ENCODE measurements at places on chromosomes 1 and 21.

GRCh38 chr1:157348538-157349480, 203.5 kb downstream of the FCRL5 start:
- no peak for DNase-seq

- DNase-seq = no peak
Observed at GRCh38 chr1:172266528-172267174, 153.8 kb upstream of the C1orf105 start.

DNA sequence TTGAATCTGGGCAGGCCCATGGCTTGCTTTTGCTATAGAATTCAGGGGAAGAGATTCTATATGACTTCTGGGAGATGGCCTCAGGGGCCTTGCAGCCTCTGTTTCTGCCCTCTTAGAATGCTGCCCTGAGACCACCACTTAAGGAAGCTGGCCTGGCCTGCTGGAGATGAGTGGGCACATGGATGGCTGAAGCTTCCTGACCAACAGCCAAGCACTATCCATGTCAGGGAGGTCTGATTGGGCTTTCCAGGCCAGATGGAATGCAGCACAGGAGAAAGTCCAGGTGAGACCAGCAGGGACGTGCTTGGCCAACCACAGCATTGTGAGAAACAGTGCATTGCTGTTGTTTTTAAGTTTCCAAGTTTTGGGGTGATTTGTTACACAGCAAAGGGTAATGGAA, 308.1 kb downstream of the PTPRU start:
- DNase-seq = no peak

DNA sequence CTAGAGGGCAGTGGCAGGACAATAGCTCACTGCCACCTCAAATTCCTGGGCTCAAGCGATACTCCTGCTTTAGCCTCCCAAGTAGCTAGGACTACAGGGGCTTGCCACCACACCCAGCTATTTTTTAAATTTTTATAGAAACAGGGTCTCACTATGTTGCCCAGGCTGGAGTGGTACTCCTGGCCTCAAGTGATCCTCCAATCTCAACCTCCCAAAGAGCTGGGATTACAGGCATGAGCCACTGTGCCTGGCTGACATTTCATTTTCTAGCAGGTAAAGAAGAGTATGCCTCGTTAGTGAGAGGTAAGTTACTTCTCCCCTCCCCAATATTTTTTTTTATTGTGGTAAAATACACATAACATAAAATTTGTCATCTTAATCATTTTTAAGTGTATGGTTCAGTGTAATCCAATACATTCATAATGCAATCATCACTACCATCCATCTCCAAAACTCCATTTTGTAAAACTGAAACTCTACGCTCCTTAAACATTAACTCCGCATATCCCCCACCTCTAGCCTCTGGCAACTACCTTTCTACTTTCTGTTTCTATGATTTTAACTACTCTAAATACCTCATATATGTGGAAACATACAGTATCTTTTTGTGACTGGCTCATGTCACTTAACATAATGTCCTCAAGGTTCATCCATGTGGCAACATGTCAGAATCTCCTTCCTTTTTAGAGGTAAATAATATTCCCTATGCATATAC, 22.4 kb downstream of the ZZZ3 start:
- DNase-seq = no peak

DNA sequence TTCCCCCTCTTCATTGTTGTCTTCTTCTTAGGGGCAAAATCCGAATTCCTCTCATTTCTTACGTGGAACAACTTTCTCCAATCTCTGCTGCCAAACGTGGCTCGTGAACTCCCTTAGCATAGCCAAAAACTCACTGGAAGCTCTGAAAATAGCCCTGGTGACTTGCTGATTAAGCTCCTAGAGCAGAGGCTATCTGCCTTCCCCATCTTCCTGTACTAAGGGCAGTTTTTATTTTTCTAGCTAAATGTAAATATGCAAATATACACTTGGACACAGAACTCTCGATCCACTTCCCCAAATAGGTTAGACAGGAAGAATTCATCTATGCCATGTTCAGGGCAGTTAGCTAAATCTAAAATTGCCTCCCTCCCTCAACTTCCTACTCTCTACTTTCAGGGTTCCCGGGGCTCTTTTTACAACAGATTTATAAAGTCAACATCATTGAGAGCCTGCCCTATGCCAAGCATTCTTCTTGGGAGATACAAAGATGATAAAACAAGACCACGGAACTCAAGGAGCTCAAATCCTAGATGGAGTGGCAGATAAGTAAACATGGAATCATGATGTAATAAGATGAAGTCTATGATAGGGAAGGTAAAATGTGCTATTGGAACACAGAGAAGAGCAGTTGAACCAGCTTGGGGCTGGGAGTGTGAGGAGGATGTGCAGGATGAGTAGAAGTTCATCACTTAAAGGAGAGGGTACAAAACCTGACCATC, 59.4 kb upstream of the FMOD start:
- no peak for DNase-seq

DNA sequence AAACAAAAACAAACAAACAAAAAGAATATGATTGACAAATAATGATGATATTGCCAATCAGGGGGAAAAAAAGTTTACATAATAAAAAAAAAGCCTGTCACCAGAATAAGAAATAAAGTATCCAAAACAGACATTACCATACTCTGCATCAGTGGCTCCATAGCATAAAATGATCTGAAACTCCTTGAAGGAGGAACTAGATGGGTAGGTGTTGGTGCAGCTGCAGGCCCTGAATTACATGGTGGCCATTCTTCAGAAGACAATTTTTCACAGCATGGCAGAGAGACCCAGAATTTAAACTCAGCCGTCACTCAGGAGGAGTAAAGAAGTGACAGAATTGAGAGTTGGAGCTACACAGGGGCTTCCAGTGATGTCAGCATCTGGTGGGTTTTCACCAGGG, 60.2 kb downstream of the GLUL start:
- DNase-seq = no peak

GRCh38 chr1:28122183-28122582, 33.8 kb upstream of the EYA3 start:
- DNase-seq = no peak

DNA sequence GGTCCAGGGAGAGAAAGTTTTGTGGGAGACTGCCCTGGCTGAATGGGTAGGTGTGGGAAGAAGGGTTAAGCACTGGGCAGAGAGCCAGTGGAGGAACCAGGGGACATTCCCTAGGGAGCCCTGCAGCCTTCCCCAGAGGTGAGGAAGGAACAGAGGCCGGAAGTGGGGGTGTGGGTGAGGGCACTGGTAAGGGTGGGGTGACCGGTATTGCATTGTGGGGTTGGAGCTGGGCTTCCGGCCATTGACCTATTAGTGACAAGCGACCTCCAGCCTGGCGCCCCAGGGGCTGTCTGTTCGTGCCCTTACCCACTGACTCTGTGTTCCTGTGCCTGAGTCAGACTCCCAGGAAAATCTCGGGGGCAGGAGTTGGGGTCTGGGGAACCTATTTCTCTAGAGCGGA, 3.5 kb upstream of the TSPAN1 start:
- DNase-seq = no peak

- DNase-seq = no peak
Observed at GRCh38 chr1:241447031-241447644, 72.4 kb downstream of the FH start.

DNA sequence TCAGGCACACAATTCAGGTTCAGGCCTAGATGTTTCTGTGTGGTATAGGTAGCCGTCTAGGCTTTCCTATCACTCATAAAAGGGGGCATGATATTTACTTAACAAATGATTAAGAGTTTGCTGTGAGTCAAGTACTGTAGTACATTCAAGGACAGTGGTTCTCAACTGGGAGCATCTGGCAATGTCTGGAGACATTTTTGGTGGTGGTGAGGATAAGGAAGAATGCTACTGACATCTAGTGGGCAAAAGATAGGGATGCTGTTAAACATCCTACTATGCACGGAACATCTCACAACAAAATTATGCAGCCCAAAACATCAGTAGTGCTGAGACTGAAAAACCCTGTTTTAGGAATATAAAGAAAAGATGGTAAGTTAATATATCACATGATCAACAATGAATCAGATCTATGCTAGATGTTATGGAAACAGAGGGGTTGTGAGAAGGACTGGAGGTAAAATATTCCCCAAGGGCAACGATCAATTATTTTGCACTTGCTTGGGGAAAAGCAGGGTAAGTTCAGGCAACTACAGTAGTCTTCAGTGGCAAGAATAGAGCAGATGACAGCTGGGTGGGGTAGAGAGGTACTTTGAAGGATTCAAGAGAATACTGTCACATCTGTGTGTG, 4.9 kb downstream of the DNTTIP2 start:
- DNase-seq = no peak

DNA sequence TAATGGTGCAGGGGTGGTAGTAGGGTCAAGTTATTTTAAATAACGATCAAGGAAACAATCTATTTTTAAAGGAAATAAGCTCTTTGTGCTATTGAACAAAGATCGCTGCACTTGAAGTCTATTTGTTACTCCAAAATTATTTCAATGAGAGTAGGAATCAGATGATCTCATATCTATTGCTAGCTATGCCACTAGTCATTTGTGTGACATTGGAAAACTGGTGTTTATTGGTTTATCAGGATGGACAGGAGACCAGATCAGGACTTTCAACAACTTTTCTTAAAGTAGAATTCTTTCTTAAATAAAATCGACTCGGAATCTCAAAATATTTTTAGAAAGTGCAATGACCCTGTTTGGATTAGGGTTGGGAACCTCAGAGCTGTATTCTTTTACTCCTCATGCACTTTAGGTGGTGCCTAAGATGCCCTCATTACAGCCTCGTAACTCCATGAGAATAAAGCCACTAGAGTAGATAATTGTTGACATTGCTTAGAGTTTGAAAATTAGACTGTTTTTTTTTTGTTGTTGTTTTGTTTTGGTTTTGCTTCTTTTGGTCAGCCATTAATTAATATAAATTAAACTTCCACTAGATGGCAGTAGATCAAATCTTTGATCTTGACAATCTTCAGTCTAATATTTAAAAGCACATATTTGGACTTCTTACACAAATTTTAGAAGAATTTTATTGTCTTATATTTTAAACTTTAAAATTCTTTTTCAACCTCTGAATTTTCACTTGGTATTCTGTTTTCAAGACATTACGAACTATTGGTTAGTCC, 352.4 kb downstream of the USP25 start:
- DNase-seq = no peak

GRCh38 chr1:54812801-54813484, 11.8 kb upstream of the TTC22 start:
- DNase-seq = no peak

GRCh38 chr1:196896355-196896754, 8.5 kb downstream of the CFHR4 start:
- no peak for DNase-seq

GRCh38 chr21:26117324-26117971, 53.1 kb downstream of the APP start:
- DNase-seq = no peak

DNA sequence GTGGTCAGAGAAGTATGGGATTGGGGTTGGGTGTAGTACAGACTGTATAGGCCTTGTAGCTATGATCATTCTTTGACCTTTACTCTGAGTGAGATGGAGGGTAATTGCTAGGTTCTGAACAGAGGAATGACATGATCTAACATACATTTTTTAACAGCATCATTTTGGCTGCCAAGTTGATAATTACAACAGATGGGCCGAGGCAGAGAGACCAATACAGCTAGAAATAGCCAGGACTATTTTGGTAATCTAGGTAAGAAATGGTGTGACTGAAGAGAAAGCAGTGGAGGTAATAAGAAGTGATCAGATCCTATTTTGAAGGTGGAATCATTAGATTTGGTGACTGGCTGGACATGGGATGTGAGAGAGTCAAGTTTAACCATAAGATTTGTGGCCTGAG, 43.5 kb downstream of the RPAP2 start:
- DNase-seq = no peak

GRCh38 chr1:225651376-225651871, 1.5 kb downstream of the ENAH start:
- no peak for DNase-seq

DNA sequence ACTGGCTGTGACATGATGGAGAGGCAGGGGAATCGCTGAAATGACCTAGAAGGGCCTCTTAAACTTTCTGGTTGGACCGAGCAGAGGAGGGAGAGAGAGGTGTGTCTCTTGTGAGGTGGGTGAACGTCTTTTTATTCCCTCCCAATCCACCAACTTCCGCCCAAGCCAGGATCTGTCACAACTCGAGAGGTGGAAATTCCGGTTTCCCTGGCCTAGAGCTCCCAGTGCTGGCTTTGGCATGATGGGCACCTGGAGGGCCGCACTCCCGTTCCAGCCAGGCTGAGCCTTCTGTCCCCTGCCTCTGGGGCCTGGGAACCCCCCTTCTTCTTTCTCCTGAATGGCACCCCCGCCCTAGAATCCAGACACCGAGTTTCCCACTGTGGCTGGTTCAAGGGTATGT, at the start of gene SEMA4A:
Gene SEMA4A (plus strand): TSS at position 224 of the 400 bp plus-strand sequence. CDS start 994 bp downstream, outside the sequence.
- no peak for DNase-seq

- no peak for DNase-seq
Observed at GRCh38 chr1:32367912-32368635, 5.7 kb downstream of the TSSK3 start.

DNA sequence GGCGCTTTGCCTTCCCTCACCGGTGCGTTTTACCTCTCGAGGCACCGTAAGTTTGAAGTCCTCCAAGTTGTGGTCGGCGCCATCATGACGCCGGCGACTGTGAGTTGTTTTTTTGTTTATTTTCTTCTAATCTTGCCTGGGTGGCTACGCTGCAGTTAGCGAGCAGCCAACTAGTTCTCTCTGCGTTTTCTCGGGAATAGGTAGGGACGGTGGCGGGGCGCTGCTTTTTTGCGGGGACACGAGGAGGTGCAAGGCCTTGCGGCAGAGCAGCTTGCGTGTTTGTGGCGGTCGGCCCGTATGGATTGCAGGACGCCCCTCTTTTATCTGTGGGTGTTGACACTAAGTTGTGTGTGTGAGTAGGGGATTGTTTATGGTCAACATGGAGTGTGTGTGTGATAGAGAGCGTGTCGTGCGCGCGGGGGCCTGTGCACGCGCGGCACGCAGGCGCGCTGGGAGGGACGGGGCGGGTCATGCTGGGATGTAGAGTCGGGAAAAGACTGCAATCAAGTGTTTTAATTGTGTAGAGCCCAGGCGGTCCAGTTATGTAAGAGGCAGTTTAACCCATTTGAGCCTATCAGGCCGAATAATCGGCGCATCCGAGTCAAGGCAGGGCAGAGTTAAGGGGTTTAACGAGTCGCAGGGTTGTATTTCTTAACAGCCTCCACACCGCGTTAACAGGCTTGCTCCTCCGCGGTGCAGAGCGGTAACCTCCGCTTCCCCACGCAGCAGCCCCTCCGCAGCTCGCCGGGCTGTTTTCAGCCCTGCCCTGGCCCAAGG, 1.2 kb upstream of the NEGR1 start:
- DNase-seq = peak; percentile 8

DNA sequence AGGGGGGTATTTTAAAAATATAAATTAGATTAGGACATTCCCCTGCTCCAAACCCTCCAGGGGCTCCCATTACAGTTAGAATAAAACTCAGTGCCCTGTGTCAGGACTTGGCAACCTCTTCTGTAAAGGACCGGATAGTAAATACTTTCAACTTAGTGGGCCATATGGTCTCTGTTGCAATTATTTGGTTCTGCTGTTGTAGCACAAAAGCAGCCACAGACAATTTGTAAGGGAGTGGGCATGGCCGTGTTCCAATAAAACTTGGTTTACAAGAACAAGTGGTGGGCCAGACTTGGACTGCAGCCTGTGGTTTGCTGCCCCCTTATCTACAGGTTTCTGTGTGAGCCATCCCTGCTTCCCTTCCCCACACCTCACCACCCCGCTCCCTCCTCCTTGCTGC, 92.0 kb downstream of the ACTL8 start:
- no peak for DNase-seq
